ENCODE measurements at places on chromosomes 7 and 10.
A peak's percentile ranks its signal among the peaks of the same experiment; 100 is the strongest.

- no peak for DNase-seq
Measured at GRCh38 chr10:92219559-92219958, 71.3 kb downstream of the CPEB3 start.

- no peak for DNase-seq
Measured at GRCh38 chr7:120941064-120941463, 9.5 kb upstream of the ING3 start.

DNA sequence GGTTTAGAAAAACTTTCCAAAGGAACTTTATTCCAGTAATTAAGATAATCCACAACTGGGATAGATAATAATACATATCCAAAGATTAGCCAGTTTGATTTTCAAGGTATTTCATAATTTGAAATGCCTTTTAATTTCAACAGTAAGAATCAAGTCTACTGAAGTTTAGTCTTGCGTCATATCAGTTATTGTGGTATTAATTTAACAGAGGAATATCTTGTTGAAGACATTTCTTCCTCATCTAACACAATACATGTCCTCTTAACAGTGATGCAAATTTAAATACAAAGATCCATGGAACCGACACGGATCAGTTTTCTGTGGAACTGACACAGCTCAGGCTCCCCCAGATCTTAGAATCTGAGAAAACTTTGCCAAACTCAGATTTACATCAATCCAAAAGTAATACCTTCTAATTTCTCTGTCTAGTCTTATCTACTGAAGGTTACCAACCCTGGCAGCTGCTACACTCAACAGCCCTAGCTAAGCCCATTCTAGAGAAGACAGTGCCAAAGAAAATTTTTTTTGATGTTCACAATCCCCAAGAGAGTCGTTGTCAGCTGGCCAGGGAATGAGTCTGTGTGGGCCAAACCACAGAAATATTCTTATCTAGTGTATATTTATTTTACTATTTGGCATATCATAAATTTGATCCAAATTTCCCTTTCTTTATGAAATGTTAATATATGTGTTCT lies 365.2 kb upstream of the MEOX2 start:
- no peak for DNase-seq

DNA sequence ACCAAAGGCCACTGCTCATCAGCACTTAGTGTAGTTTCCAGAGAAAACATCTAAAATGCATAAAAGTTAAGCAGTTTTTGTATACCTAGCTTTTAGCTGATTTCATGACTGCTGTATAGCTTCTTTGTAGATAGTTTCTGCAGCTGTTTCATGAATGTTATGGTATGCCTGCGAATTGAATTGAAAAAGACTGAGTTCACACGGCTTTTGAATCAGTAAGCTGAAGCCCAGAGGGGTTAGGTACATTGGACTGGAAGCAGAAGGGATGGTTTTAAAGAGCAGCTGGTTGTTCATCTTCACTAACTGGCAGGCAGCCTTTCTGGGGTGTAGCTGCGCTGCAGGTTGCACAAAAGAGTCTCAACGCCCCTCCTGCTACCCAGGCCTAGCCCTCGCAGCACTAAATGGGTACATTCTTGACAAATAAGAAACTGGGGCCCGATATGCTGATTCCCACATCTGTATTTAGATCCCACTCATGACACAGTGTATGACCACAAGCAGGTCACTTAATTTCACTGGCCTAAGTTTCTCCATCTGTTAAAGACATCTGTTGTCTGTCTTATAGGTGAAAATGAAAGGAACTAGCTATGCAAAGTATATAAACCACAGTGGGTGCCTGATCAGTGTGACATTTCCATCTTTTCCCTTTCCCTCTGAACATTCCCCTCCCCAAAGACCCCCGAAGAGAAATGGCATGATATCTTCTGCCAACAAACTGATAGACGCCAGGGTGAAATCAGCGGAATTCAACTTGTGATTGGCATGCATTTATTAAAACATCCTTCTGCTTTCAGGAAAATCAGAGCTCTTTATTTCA lies 85.9 kb upstream of the AGBL3 start:
- no peak for DNase-seq

GRCh38 chr7:5437348-5437892 lies 13.8 kb upstream of the TNRC18 start:
- DNase-seq, result no peak

DNA sequence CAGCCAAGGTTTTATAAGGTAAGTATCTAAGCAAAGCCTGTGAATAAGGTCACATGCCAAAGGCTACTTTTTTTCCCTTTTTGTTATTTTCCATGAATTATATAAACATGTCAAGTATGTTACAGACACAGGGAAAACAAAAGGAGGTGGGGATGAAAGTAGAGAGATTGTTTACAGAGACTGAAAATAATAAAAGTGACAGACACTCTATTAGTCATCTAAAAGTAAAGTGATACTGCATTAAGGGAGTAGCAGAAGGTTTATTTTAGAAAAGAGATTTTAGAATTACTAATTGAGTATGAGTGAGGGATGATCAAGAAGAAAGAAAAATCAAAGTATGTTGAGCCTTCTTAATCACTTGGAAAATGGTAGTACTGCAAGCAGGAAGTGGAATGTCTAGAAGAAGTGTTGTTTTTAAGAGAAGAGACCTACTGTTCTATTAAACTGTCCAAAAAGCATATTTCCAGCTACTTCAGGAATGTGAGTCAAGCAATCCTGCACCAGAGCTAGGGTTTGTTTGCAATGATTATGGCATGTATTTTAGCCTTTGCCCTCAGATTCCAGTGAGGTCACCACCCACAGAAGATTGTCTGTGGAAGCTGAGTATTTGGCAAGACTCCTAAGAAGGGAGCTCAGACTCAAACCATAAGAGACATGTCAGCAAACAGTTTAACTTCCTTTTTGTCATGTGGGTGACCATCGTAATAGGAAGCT lies 177.9 kb upstream of the PLXDC2 start:
- DNase-seq, result no peak

DNA sequence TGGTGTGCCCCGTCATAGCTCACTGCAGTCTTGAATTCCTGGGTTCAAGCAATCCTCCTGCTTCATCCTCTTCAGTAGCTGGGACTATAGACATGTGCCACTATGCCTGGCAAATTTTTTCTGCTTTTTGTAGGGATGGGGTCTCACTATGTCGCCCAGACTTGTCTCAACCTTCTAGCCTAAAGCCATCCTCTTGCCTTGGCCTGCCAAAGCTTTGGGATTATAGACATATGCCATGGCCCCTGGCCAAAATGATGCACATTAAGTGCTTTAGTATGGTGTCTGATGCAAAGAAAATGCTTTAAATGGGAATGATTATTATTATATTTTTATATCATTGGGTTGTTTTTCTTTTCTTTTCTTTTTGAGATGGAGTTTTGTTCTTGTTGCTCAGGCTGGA lies 33.2 kb upstream of the VCL start:
- no peak for DNase-seq

DNA sequence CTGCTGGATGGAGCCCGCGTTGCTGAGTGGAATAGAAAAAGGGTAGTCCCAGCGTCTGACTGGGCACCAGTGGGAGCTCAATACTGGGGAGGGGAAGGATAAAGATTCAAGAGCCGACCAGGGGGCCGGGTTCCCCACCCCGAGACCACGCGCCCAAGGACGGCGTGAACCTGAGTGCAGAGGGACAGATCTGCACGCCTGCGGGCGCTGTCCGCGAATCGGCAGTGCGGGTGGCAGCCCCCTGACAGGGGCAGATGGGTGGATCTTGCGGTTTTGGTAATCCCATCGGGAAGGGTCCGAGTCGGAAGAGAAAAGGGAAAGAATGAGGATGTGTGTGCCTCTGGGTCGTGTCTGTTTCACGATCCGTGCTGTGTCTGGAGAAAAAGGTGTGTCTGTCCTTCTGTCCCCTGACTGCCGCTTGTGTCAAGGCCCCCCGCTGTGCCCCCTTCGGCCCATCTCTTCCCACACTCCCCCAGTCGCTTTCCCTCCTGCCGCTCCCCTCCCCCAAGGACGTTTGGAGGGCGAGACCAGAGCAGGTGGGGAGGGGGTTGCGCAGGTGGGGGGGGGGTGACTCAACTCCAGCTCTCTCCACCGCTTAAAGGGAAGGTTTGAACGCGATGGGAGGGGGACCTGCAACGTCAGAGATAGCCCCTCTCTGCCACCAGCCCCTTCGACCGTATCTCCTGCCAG lies 734 bp upstream of the VGF start:
- DNase-seq, result no peak

GRCh38 chr7:44531421-44532380 lies 9.4 kb downstream of the NPC1L1 start:
- DNase-seq, result no peak

DNA sequence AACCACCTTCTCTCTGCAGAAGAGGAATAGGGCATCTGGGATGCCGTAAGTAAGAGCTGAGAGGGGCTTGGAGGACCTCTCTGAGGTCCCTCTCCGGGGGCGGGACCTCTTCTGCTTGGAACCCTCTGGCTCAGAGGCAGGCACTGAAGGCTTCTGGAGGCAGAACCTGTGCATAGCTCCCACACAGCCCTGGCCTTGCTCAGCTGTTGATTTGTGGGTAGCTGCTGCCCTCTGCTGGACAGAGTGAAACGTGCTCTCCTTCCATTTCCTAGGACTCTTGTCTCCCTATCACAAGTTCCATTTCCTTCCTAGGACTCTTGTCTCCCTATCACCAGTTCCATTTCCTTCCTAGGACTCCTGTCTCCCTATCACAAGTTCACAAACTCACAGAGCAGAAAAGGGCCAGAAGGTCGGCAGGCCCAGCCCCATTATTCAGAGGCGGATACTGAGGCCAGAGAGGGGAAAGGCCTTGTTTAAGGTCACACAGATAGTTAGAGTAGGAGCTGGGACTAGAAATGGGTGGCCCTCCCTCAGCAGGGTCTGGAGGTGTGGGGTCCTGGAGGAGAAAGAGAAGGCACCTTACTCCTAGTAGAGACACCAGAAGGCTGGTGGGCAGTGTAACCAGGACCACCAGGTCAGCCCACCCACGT lies 30.3 kb upstream of the GARS1 start:
- DNase-seq, result peak; percentile 80

GRCh38 chr7:88347090-88347489 lies 40.4 kb upstream of the STEAP4 start:
- no peak for DNase-seq

DNA sequence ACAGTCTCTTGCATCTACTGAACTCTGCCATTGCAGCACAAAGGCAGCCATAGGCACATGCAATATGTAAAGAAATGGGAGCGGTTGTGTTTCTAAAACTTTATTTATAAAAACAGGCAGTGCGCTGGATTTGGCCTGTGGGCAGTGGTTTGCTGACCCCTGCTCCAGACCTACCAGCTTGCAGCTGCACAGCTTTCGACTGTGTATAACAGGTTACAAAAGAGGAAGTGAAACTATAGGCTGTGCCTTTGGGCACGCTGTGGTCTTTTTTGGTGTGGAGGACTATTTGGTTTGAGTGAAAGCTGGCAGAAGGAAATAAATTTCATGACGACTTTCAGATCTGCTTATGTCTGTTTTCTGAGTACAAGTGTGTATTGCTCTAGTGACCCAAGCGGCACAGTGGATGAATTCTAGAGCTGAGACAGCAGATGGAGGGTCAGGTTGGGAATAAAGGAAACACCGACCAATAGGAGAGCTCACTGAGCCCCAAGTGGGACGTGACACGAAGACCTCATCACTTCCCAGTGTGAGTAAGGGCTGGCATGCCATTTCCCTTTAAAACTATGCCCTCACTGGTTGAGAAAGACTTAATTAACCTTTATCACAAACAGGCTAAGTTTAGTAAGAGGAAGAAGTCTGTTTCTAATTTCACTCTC lies 152.7 kb downstream of the ANK3 start:
- DNase-seq, result peak; percentile 5

DNA sequence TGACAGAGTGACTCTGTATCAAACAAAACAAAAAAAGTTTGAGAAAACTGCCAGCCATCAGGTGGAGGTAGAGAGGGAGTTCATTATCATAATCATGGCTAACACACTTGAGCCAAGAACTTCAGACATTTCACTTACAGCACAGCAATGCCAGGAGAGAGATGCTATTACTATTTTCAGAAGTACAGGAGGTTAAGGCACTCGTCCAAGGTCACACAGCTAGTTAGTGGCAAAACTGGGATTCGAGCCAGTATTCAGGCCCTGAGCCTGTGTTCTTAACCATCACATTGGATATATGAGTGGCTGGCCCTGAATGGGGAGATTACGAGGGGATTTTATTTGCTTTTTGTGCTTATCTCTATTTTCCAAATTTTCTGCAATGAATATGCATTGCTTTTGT lies 24.8 kb upstream of the UNC5B start:
- DNase-seq, result no peak

DNA sequence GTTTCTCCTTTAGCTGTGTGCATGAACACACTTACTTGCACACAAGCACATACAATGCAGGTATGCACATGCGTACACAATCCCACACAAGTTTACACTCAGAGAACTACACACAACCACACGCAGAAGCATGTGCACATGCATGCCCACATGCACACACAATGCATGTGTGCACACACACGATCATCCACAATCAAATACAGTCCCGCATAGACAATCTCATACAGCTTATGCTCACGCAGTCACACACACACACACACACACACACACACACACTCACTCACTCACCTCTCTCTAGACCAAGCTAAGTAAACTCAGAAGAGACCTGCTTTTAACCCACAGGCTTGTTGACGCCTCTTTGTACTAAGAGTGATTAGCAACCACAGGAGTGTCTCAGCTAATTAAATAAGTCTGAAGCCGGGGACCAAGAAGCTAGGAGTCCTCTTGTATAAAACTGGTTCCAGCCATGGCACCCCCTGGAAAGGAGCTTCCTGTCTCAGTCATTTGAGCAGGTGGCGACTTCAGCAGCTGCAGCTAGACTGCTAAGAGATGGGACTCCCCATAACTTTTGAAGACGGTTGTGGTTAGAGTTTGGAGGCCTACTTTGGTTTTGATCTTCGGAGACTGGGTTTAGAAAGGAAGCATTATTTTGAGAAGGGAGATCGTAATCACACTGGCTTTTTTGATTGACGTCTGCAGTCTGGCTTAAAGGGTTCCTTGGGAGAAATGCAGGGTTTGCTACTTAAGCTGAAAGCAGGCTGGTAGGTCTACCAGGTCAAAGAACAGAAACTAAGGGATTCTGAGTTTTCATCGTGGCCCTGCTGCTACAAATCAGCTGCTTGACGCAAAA lies 82.3 kb upstream of the ADRB1 start:
- DNase-seq, result peak; percentile 52

- DNase-seq, result no peak
Measured at GRCh38 chr7:117138495-117138894, 184.4 kb downstream of the WNT2 start.

DNA sequence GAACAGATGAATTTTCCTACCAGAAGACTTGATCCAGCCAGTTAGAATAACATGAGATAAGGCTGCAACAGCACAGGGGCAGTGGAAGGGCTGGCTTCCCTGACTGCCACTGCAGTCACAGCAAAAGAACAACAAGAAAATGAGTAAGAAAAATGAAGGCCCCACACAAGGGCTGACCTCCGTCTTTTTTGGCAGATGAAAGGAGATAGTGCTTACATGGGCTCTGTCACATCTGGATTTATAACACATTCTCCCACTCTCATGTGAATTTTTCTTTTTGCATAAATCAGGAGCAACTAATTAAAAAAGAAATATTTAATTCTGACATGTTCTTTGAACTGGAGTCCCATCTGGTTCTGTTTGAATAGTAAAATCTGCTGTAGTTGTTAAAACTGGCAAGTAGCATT lies 99.6 kb downstream of the NRP1 start:
- no peak for DNase-seq
